ENCODE measurements at places on chromosomes 6 and 20.

- DNase-seq: no peak
Observed at GRCh38 chr6:155687645-155688044, 232.0 kb upstream of the NOX3 start.

DNA sequence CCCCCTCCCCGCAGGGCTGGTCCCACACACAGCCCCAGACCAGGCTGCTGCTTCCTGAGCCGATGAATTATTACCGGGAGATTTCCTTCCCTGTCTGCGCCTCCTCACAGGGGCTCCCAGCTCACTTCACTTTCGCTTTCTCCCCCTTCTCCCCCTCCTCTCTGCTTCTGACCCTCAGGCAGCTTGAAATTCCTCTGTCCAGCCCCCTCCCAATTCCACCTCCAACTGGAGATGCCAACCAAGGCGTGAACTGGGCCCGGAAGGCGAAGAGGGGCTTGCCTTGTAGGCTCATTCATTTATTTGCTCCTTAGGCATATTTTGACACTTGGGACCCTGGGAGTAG is 1.7 kb upstream of the TCF15 start:
- no peak for DNase-seq

- peak; percentile 73 for DNase-seq
Observed at GRCh38 chr6:144013486-144013909, 5.4 kb upstream of the PLAGL1 start.

DNA sequence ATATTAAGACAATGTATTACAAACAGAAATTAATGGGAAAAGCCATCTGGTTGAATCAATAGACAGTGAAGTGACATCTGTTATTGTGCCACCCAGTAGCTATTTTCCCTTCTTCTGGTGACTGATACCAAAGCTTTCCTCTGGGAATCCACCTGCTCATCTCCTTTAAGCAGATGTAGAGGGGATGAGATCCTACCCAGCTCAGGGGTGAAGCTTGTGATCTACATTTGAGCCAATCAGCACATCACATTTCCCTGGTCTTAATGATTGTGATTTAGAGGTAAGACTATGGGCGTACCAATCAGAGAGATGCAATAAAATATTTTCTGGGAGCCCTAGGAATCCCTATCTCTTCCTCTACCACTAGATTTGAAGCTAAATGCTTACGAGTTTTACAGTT is 782.9 kb downstream of the PTPRT start:
- no peak for DNase-seq

DNA sequence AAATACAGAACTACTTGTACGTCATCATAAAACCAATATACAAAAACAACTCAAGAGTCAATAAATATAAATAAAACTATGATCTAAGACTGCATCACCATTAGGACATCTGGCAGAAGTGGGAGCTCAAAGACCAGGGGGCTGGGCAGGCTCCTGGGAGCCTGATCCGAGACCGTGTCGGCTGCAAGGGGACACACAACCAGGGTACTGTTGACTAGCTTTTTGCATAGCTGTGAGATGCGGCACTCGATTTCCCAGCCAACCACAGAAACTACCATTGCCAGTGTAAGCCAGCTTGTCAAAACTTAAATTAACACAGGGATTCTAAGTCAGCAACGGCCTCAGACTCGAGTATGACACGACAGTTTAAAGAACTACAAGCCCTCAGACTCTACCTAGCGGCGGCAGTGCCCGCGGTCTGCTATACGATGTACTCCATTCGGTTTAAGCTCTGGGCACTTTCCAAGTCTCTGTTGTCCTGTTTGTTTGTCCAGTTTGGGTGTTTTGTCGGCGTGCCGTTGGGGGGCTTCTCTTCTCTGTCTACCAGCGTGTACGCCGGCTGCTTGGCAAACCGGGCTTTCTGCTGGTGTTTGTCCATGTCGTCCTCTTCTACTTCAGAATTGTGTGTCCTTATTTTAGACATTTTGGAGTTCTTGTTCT is 34.6 kb downstream of the JAG1 start:
- no peak for DNase-seq

- no peak for DNase-seq
Observed at GRCh38 chr6:152167641-152168603, 360.4 kb downstream of the ESR1 start.

DNA sequence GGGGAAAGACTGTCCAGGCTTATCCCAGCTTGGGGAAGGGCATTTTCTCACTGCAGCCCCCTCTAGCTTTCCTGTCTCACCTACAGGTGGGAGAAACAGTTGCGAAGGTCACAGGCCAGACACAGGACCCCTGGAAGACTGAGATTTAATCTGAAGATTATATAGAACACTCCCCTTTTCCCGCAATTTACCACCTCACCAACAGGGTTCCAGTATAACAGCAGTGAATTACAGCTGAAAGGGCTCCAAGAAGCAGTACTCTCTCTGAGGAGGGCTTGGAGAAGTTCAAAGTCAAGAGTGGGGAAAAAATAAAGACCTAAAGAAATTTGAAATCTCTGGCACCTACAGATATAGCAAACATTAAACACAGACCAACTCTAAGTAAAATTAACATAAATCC is 111.9 kb downstream of the ANKRD60 start:
- DNase-seq: no peak

DNA sequence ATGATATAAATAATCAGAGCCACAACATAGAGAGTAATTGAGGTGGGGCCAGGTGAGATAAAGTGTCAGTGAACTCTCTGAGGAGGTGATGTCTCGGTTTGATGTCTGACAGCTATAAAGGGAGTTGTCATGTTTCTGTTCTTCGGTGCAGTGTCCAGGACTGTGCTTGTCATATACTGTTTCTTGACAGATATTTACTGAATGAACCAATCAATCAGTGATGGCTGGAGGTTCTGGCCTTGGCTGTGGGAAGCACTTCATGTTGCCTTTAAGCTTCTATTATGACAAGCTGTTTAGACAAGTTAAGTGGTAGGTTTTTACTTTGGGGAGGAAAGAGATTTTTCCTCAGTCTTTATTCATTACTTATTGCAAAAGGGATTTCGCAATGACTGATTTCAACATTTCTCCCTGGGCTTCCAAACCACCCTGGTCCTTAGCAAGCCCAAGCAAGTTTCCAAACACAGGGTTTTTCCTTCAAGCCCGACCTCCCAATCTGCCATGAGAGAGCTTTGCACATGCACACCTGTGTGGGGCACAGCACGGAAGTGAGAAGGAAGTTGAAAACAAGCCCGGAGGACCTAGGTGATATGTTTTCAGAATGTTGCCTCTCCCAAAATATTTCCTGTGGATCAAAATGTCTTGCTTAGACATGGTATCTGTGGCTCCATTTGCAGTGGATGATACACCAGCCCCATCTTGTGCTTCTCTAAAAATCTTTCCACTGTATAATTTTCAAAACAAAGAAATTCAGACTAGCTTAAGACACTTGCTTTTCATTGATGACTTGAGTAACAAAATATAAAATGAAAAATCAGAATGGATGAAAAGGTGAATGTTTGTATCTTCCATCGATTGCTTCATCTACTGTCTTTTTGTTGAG is 567.3 kb upstream of the BTBD3 start:
- DNase-seq: no peak

DNA sequence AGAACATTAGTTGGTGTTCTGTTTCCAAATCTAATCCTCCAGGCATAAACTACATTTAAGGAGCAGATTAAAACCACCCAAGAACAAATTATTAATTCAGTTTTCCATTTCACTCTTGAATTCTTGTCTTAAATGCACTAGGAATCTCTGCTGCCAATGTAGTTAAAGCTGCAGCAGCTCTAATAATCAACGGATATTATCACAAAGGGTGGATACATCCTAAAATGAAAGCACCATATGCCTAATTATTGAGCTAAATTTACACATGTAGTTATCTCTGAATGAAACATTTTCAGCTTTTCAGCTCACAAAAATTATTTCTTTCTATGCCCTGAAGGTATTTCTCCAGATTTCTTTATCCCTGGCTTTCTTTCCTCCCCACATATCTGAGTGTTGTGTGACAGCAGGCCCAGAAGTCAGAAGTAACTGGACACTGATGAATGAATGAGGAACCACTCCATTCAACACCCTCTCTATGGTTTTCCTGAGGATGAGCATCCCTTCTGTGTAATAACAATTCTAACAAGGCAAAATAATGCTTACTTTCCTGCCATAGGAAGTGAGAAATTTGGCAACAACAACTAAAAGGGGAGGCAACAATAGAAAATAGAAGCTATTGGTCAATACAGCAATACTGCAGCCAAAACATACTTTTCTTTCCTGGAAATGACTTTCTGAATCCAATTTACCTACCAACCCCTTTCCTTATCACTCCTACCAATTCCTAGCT is 14.9 kb downstream of the MAN1A1 start:
- DNase-seq: no peak

DNA sequence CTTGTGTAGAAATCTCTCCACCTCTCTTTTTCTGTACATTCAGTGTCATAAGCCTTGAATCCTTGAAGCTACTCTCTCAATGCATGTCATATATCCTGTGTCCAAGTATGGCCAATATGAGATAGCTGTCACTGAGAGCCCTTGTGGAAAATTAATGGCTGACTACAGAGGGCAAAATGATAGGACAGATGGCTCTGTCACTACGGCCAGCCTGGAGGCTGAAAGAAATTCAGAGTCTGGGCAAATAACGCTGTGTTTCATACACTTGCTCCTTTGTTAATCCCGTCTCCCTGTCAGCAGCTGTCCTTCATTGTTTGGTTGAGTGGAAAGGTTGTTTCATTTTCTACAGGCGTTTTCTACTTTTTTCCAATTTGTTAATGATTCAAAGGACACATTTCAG is 70.4 kb upstream of the VGLL2 start:
- DNase-seq: no peak

DNA sequence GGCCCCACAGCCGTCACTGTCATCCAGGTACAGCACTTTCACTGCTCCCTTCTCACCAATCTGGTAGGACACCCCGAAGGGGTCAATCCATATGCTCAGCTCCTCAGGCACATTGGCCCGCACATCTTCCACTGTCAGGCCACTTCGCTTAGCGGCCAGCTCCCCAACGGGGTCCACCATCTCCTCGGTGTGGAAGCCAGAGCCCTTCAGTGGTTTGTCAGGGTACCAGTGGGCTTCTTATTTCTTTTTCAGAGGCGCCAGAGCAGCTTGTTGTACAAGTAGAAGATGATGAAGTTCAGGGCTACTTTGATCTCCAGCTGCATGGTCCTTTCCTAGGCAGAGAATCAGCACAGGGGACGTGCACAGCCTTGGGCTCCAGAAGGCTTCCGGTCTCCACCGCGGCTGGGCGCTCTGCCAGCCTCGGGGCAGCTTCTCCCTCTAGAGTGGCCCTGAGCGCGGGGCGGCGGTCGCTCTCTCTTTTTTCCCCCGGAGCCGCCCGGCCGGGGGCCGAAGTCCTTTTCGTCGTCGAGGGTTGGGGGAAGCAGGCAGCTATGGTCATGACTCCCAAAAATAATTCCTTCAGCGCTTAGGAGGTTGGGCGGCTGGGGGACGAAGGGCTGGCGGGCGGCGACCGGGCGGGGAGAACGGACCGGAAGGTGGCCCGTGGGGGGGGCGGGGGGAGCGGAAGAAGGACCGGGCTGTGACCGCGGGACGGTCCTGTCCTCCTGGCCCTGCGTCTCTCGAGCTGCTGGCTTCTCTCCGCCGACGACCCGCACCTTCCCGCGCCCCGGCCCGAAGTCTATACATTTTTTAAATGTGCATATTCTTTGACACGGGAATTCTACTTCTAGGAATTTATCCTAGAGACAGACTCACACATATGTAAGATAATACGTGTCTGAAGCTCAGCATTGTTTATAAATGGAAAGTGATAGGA is 6.5 kb upstream of the ZSCAN9 start:
- DNase-seq: no peak

DNA sequence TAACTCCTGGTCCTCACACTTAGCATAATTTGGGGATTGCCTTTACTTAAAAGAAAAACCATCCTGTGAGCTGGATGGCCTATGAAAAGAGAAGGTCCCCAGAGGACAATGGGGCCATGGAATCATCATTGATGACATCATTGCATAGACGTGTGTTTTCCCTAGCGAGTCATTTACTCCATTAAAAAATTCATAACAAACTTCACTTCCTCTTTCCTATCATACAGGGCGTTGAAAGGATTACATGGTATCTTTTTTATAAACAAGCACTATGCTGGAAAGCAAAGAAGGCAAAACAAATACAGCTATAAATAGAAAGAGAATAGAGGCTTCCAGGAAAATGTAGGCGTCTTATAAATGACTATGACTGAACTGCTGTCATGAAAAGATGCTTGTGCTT is 11.3 kb upstream of the COL12A1 start:
- DNase-seq: no peak

GRCh38 chr6:167678102-167679101 is 148.3 kb upstream of the AFDN start:
- DNase-seq: no peak

DNA sequence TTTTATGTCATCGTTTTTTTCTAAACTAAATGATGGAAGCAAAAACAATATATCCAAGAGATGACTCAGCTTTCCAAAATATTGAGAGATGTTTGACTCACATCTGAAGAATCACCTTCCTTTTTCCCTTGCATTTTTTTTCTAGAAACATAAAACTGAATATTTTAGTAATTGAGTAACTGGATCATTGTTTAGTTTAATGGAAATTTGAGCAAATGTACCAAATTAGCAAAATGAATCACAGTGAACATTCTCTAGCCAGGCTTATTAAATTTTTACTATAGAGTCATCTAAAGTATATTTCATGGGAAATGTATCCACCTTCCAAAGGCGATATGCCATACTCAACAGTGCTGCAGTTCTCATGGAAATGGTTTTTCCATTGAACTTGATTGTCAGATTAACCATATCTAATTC is 145.5 kb downstream of the TENT5A start:
- no peak for DNase-seq

DNA sequence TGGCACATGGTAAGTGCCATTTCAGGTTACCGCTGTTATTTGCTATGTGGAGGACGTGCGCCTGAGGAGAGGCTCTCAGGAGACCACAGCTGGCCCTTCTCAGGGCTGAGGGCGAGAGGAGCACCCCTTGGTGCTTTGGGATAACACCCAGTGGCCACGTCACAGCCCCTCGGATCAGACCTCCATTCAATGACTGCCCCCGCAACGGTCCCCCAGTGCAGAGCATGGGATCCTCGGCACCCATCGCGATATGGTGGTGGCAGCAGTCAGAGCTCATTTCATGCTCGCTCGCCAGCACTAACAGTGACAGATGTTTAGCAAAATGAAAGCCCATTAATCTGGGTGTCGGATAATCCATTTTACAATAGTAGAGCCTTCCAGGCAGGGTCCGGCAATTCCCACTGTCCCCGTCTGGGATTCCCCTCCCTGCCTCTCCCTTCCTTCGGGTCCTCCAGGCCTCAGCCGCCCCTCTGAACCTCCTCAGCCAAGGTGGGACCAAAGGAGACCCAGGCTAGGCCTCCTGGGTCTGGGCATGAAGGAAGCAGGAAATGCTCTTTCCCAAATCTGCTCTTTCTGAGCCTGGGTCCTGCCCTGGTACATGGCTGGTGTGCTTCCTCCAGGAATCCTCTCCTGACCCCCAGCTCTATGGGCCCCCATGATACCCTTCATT is 117.1 kb downstream of the GRM4 start:
- no peak for DNase-seq

- DNase-seq: no peak
Observed at GRCh38 chr20:17732907-17733521, 33.2 kb downstream of the BANF2 start.

Data from KG1 (cell line).